CD8-positive, alpha-beta T cell (primary cell): ENCODE measurements at places on chromosomes 5 and 9.

DNA sequence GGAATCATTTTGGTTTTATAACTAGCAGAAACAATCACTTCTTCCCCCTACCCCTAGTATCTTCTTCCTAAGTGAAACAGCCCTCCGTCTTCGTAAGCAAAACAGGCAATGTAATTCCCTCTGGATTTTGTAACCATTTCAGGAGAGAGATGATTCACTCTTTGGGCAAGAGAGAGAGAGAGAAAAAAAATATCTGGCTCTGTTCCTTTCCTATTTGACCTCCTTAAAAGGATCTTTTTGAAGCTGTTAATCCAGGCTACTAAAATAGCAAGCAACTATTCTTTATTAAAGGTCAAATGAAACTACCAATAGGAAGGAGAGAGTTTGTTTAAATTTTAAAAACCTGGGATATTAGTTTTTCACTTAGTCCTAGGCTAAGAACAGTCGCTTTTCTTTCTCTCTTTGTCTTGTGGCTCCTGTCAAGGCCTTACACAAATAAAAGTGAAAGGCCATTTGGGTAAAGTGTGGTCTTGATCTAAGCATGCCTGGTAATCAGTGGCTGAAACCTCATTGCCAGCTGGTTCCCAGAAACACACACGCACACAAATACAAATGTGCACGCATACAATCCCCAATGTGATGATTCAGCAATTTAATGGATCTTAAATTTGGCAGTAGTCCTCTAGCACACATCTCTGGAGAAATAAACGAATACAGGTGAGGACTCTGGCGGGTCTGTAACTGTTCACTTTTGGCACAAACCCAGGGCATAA, 70.2 kb downstream of the PRUNE2 start:
- DNase-seq: no peak

- no peak for DNase-seq
These were observed 12.2 kb upstream of the SLC38A9 start for GRCh38 chr5:55724281-55724680.

DNA sequence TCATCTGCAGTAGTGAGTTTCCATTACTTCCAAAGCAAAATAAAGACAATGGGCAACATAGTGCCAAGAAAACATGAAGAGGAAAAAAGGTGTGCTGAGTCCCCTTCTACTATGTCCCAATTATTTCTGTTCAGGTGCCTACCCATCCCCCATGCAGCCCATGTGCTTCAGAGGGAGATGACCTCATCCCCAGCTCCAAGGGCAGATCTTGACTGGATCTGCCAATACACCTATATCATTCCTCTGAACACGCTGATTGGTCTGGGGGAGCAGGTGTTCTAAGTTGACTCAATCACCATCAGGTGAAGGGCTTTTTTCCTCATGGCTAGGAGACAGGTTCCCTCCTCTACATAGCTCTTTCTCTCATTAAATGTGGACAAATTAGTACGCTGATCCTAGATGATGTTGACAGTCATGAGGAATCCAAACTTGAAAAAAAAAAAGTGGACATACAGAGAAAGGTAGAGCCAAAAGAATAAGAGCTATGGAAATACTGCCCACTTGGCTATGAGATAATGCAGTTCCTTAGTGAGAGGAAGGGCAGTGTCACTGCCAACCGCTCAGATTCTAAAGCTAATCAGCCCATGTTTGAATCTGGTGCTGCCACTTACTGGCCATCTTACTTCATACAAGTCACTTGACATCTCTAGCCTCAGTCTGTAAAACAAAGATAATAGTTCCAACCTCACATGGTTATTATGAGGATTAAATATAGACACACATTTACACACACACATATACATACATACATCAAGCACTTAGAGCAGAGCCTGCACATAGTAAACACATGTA, 23.1 kb downstream of the PRELID2 start:
- no peak for DNase-seq

GRCh38 chr5:172573986-172574870, 66.8 kb upstream of the NEURL1B start:
- no peak for DNase-seq

DNA sequence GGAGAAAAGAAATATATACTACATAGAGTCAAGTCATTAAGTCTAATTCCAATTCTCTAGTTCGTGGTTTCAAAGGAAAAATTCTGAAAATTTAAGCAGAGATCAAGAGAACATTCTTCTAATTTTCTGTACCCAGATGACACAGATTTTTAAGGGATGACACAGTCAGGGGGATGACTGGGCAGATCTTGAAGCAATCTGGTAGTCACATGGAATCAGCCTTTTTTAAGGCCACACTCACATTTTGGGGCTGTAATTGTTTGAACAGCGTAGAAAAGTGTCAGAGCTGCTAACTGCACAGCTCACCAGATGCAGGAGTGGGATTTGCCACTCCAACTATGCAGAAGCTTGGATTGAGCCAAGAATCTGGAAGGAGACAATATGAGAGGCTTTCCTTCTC, 20.4 kb downstream of the PDE4D start:
- no peak for DNase-seq

DNA sequence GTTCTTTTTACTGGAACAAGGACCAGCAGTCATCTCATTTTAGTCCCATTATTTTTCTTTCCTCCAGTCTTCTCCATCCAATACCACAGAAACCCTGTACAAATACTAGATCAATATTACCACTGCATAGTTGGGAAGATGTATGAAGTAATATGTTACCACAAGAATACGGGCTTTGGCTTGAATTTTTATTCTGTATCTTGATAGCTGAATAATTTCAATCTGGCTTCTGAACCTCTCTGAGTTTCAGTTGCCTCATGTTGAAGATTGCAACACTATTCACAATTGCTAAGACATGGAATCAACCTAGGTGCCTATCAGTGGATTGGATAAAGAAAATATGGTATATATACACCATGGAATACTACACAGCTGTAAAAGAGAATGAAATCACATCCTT, 82.9 kb downstream of the SGCD start:
- DNase-seq: no peak

DNA sequence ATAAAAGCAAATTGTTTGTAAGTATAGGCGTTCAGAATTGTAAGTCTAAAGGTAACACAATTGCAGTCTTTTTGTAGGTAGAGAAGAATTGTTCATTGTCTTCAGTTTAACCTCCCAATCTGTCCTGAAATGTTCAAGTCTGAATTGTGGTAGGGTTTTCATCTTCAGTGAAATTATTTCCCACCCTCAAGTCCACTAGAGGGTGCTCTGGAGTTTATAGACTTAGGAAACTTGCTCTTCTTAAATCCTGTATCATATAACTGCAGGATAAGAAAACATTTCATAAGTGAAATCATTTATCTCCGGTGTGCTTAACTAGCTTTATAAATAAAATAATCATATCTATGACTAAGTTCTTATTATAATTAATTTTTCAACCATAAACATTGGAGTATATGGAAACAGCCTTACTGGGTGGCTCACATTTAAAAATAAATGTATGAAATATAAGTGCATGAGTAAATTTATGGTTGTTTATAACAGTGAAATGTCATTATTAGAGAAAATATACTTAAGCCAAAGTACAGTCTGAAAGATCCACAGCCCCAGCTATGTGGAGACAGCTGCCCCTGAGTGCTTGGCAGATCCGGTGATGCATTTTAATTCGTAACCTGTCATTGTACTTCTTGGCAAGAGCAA, 182.4 kb upstream of the OTULINL start:
- no peak for DNase-seq

DNA sequence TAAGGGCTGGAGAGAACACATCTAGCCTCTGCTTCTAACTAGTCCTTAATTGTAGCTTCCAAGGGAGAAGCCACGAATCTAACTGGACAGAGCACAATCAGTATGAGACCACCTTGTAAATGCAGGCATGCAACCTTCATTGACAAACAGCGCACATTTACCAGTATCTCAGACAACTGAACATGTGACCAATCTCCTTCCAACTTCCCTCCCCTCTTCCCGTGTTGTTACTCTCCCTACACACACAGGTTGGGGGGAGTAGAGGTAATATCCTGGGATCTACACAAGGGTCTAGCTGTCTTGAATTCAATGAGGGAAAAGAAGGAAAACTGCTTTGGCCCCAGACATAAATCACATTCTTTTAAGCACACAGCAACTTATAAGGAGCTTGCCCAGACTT, 77.6 kb downstream of the LIFR start:
- DNase-seq: no peak

- DNase-seq: no peak
These were observed 178.5 kb downstream of the C9orf152 start for GRCh38 chr9:110029429-110029955.

DNA sequence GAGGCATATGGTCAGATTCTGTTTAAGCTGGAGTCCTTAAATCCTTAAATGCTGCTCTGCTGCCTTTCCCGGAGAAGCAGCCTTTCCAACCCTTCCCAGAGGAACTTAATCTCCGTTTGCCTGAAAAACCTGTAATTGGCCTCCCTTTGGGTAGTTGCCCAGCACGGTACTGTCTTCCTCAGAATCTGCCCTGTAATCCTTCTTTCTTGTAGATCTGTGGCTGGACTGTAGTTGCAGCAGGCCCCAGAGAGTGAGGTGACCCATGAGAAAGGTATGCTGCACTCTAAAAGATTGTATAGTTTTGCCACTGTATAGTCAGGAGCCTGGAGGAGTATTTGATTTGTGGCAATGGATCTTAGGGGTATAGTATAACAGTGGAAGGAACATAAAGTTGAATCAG, 11.7 kb downstream of the SPIN1 start:
- no peak for DNase-seq

- DNase-seq: no peak
These were observed 47.6 kb upstream of the HOMER1 start for GRCh38 chr5:79561525-79561893.

GRCh38 chr9:131590907-131591844, 45.9 kb downstream of the PRRT1B start:
- peak; percentile 56 for DNase-seq

DNA sequence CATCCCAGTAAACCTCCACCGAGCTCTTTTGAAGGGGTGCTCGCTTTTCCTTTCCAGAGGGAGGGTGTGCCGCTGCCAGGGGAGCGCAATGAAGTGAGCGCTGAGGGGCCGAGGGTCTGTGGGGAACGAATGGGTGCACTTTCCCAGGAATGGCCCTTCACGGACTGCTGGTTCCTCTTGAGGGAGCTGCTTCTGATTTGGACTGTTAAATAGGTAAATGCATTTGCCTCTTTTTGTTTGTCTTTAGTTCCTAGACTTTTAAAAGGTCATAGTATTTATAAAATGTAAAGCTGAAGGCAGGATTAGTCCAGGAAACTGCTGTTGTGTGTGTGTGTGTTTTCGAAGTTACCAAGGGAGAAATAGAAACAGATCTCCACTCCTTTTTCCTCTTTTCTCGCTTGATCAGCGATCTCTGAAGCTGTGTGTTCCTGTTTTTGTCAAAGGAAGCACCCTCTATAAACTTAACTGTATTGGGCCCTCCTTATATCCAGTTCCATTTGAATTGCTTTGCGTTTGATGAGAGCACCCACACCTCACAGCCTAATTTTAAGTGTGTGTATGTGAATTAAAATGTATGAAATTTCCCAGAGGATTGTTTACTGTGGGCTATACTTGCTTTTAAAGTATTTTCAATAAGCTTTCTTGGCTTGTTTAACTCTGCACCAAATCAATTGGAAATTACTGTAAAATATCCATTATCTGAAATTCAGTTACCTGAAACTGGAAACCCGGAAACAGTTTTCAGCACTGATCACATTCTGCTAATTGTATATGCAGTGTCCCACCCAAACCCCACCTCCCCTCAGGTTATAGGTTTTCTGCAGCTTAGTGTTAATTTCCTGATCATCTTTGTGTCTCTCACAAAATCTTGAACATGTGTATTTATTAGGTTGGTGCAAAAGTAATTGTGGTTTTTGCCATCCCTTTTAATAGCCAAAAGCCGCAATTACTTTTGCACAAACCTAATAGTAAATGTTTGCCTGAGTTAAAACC, 966 bp downstream of the SNX2 start:
- no peak for DNase-seq

DNA sequence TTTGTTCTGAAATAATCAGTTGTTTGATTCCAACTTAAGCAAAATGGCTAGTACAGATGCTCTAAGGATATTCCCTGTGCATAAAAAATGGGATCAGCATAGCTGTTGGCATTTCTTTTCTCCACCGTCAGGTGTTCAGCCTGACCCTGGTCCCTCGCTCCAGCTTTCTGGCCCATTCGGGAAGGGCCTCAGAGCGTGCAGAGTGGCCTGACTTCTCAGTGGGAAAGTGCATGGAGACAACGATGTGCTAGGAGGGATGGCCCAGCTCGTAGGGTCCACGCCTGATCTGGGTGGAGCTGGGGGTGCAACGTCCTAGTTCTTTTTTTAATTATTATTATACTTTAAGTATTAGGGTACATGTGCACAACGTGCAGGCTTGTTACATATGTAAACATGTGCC, 319.1 kb upstream of the IRX4 start:
- no peak for DNase-seq

DNA sequence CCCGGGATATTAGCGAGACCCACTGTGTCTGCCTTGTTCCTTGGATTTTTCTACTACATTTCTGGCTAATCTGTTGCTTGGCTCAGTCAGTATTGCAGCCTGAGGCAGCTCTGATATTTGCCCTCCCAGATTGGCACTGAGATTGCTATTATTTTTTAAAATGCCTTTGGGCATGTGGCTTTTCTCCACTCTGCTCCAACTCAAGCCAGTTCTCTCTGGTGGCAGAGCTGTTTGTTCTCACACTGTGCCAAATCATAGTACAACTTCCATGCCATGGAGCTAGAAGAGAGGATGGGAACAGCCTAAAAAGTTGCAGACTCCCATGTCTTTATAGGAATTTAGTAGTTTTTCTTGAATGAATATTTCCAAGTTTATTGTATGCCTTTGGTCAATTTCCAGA, 155.9 kb upstream of the ATP10B start:
- no peak for DNase-seq

DNA sequence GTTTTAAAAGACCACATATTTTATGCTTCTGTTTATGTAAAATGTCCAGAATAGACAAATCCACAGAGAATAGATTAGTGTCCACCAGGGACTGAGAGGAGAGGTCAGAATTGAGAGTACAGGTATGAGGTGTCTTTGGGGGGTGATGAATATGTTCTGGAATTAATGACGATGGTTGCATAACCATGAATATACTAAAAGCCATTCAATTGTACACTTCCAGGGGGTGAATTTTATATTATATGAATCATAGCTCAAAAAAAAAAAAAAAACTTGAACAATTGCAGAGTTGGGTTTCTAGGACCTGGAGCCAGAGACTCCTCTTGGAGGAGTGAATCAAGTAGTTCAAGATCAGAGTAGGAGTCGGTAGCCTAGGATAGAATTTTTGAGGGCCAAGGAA, 57.8 kb upstream of the RUSC2 start:
- no peak for DNase-seq

GRCh38 chr5:115309751-115310370, 13.4 kb upstream of the CCDC112 start:
- DNase-seq: no peak

GRCh38 chr5:13660072-13660471, 284.4 kb downstream of the DNAH5 start:
- no peak for DNase-seq

GRCh38 chr9:107106416-107106815, 176.7 kb upstream of the RAD23B start:
- no peak for DNase-seq

DNA sequence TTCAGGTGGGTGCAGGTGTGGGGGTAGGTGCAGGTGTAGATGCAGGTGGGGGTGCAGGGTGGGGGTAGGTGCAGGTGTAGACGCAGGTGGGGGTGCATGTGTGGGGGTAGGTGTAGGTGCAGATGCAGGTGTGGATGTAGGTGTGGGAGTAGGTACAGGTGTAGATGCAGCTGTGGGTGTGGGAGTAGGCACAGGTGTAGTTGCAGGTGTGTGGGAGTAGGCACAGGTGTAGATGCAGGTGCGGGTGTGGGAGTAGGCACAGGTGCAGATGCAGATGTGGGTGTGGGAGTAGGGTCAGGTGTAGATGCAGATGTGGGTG, 94.6 kb downstream of the PHF2 start:
- no peak for DNase-seq
